Activated CD4-positive, alpha-beta T cell treated with anti-CD3 and anti-CD28 coated beads, Interleukin-2, amount 50 U/mL, for 1 hour (primary cell): ENCODE measurements at places on chromosomes 1 and 21.

DNA sequence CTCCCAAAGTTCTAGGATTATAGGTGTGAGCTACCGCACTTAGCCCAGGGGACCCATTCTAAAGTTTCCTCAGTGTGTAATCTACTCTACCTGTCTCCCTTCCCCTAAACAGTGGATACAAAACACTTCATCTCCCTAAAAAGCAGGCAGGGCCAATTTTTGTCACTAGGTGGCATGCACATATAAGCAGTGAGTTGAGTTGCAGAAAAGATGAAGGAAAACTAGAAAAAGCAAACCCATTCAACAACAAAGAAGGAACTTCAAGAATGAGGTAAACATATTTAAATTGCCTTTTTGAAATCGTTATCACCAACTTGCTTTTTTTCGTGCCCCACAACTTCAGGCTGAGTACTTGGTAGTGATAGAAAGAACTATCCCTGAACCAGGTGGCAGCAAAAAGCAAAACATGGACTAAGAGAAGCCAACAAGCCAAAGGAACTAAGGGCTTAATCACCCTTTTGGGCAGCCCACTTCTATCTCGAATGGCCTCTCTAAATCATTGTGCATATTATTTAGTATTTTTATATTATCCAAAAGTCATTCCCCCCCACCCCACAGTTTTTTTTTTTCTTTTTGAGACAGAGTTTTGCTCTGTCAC is 19.7 kb upstream of the ALDH9A1 start:
- peak; percentile 9 for DNase-seq

DNA sequence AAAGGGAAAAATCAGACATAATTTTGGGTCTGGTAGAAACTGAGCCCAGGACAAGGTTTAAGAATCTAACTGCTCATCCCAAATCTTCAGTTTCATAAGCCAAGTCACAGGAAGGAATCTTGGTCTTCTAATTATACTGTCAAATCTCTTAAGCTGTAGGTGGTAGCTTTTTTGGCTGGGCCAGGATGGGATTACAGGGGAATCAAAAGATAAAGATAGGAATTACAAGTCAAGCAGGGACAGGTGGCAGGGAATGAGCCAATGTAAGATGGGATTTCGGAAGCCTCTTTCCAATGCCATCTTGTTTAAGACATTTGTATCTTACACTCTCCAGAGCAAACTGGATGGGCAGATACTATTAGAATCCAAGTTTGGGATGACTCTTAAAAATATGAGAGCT is 383.5 kb downstream of the KCNH1 start:
- DNase-seq = no peak

DNA sequence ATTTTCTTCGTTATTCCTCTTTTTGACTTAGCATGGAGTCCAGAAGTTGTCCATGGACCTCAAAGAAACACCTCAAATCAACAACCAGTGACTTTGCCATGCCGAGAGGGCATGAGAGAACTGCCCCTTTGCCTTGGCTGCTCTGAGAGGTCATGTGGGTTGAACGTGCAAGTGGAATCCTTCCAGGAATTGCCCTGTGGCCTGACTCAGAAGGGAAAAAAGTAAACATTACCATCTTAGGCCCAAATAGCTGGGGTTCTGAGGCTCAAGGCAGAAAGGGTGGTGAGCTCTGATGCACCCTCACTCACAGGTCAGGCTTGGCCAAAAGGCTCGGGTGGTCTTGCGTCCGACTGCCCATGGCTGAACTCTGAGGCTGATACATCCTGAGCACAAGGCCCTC is 15.1 kb downstream of the STUM start:
- DNase-seq = no peak

DNA sequence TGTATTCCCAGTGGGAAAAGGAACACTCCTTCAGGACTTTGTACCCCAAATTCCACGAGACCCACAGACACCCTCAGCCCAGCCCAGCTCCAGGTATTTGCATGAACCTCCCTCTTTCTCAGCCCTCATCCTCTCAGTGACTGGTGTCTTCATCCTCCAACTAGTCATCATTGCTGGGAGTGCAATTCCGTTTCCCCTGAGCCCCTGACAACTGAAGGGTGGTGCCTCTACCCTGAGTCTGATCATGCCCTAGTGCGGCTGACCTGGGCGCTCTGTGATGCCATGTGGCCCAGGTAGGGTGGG is 3.8 kb upstream of the ZNF692 start:
- no peak for DNase-seq

DNA sequence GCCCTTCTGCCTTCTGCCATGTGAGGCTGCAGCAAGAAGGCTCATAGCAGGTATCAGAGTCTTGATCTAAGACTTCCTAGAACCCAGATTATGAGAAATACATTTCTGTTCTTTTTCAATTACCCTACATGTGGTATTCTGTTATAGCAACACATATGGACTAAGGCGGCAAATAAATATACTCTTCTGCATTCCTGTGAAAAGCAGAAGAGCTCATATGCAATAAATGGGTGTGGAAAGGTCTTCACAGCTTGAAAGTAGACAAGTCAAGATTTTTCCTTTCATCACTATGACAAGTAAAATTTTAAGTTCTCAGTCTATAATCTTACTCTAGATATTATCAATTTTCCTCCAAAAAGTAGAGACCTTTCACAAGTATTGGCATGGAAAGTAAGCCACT is 36.6 kb downstream of the TNFSF18 start:
- DNase-seq = no peak

- DNase-seq = no peak
Observed at GRCh38 chr1:213622365-213623063, 365.3 kb upstream of the PROX1 start.

GRCh38 chr21:46098303-46099141 is 610 bp downstream of the COL6A2 start:
- no peak for DNase-seq

GRCh38 chr1:15177710-15178166 is 24.2 kb downstream of the TMEM51 start:
- DNase-seq = no peak

DNA sequence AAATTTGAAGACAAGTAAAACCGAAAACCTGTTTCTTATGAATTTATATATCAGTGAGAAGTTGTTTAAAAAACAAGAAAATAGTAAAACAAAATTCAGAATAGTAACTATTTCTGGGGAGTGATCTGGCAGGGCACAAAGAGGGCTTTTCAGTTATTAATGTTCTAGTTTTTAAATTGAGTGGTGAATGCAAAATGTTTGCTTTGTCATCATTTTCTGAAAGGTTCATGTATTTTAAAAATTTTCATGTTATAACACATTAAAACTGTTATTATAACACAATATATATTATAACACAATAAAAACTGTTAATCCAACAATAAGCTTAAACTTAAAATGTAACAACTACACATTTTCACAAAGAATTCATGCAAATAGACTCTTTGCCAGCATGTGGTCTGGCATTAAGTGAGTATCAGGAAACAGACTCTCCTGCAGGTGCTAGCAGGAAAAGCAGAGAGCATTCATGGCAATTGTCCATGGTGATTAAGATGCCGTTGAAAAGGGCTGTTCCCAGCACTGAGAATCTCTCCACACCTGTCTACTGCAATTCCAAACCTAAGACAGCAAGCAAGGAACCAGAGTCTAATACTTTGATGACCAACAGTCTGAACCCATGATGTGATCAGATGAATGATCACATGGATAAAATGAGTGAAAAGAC is 204.9 kb downstream of the TBX15 start:
- DNase-seq = no peak

GRCh38 chr1:222989443-222989842 is 153.6 kb downstream of the TLR5 start:
- no peak for DNase-seq

- DNase-seq = no peak
Observed at GRCh38 chr1:239947801-239948200, 143.9 kb upstream of the FMN2 start.

DNA sequence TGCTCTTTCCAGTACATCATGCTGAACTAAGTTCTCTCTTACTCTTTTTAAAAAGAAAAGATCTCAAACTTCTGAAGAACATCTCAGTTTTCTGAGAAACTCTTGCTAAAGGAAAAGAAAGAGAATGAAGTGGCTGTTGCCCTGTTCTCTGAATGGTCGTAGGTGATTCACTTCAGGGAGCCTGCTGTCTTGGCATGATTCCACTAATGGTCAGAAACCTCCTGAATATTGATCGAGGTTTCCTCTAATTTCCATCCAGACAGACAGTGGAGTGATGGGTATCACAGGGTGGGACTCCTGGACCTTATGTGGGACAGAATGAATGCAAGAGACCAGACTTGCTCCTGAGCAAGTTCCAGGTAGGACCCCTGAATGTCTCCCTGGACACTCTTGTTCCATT is 2.5 kb downstream of the FCRL2 start:
- DNase-seq = no peak

DNA sequence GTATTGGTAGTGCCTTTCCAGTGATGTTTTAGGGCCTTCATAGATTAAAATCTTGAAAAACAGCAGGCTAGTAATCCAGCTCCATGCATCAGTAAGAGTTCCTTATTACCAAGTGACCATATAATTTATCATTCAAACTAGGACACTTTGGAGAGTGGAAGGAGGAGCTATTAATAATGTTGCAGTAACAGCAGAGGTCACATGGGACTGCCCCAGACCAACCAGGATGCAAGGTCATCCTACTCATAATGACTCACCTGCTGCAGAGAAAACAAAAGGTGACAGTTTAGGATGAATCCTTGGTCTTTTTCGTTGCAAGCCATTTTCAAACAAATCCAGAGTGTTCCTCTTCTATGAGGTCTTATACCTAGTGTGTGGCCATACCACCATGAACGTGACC is 187.4 kb downstream of the NUF2 start:
- DNase-seq = no peak

- DNase-seq = no peak
Observed at GRCh38 chr21:27799861-27800260, 833.0 kb upstream of the ADAMTS5 start.

GRCh38 chr1:27333717-27334279 is 8.0 kb upstream of the SYTL1 start:
- no peak for DNase-seq

DNA sequence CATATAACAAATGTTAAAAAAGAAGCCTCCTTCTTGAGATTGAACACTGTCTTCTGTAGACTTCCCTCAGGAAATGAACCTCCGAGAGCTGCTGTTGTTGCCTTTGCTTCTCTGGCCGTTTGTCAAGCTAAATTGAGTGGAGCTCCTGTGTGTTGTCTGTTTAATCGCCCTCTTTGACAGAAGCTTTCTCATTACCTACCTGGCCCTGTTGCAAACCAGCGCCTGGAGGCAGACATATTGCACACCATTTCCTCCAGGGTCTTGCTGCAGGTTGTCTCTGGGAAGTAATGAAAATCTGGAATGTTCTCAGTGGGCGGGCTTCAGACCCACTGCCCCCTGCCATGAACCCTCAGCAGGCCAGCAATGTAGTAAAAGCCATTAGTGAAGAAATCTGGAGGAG is 83.3 kb downstream of the GABPA start:
- no peak for DNase-seq

DNA sequence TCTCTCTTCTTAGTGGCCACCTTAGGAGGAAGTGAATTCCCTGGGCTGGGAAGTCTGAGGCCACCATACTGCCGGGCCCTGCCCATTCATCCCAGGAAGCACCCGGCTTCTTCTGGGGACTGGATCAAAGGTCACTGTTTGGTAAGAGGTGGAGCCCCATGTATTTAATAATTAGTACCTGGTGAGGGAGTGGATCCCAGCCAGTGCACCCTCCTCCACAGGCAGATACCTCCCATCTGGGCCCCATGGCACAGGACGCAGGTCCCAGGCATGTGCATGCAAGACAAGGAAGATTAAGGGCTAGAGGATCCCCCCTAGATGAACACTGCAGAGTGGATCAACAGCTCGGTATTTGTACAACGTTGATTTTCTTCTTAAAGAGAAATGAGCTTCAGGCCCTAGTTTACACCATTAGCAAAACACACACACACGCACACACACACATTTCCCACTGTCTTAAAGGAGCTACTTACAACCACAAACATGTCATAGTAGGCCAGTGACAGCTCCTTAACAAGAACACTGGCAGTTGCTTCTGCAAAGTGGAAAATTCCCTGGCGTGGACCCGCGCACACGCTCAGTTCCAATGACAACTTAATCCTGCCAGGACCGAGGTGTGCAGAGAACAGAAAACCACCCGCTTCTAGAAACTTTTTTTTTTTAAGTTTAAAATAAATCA is 90.7 kb downstream of the MRPL37 start:
- no peak for DNase-seq

- DNase-seq = no peak
Observed at GRCh38 chr21:18041012-18041411, 203.6 kb upstream of the CHODL start.

- no peak for DNase-seq
Observed at GRCh38 chr1:173064011-173064410, 13.3 kb upstream of the TNFSF18 start.

- DNase-seq = no peak
Observed at GRCh38 chr1:30511563-30511962, 211.8 kb downstream of the MATN1 start.

DNA sequence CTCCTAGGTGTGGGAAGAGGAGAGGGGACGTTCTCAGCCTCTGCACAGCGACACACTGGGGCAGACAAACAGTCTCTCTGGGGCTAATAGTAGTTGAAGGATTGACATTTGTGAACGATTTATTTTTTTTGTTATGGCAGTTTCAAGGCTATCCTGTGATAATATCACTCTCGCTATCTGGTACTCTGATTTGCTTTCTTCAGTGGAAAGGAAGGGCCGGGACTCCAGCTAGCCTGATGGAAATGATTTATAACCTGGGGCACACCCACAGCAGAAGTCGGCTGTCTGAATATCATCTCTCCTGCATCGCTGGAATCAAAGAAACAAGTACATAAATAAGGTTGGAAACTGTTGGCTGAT is 122.7 kb downstream of the KCNN3 start:
- no peak for DNase-seq

- DNase-seq = no peak
Observed at GRCh38 chr1:179029321-179029759, 3.6 kb downstream of the FAM20B start.

- no peak for DNase-seq
Observed at GRCh38 chr1:40856656-40857302, 5.4 kb downstream of the CITED4 start.

DNA sequence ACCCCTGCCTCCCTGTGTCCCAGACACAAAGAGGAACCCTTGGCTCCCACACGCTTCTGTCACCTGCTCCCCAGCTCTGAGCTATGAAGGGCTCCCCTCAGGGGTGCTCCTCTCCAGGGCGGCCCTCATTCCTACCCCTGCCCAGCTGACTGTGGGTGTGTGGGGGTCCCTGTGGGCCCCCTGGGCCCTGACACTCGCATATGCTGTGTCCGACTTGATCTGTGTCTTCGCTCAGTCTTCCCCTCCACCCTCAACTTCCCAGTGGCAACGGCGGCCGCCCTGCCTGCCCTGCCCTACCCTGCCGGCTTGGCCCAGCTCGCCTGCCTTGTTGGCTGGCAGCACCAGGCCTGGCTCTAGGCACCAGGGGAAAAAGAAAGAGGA is 1.2 kb downstream of the KCNQ4 start:
- no peak for DNase-seq

- DNase-seq = no peak
Observed at GRCh38 chr1:221556435-221556834, 185.5 kb downstream of the DUSP10 start.

GRCh38 chr1:97996880-97997279 is 76.0 kb upstream of the DPYD start:
- DNase-seq = no peak
